ENCODE measurements at places on chromosomes 6 and 20.

GRCh38 chr20:17874271-17875105 lies 94.1 kb downstream of the SNX5 start:
- DNase-seq: no peak

DNA sequence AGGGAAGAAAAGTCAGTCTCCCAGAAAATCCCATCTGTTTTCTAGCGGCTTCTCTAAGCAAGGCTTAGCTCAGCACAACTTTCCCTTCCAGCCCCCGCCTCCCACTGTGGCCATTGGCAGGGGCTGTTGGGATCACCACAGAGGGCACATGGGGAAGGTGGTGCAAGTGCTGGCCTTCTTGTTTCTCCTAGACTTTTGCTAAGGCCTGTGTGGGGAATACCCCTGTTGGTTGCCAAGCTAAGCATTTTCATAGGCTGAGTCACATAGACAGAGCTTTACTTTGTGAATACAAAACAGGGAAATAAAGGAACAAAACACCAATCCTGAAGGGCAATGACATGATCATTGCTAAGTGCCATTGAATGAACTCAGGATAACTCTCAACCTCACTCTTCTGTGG lies 32.4 kb upstream of the TIAM2 start:
- DNase-seq: no peak

DNA sequence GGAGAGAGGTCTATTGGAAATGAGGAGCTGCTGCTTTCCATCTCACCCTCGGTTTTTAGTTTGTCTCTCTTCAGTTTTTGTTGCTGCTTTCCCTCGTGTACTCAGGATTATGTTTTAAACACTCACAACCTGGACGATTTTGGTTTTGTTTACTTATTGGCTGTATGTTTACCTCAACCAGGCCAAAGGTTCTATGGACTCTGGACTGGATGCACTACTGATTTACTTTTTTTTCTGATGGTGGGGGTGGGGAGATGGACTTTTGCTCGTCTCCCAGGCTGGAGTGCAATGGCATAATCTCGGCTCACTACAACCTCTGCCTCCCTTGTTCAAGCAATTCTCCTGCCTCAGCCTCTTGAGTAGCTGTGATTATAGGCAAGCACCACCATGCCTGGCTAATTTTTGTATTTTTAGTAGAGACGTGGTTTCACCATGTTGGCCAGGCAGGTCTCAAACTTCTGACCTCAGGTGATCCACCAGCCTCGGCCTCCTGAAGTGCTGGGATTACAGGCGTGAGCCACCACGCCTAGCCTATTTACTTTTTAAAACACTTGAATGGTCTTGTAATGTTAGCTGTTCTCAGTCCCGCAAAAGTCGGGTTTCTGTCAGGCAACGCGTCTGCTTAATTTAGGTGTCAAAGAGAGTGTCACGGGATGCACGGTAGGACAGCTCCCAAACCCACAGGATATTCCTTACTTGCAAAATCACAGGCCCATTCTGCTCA lies 148.2 kb upstream of the RIPOR2 start:
- peak; percentile 6 for DNase-seq

DNA sequence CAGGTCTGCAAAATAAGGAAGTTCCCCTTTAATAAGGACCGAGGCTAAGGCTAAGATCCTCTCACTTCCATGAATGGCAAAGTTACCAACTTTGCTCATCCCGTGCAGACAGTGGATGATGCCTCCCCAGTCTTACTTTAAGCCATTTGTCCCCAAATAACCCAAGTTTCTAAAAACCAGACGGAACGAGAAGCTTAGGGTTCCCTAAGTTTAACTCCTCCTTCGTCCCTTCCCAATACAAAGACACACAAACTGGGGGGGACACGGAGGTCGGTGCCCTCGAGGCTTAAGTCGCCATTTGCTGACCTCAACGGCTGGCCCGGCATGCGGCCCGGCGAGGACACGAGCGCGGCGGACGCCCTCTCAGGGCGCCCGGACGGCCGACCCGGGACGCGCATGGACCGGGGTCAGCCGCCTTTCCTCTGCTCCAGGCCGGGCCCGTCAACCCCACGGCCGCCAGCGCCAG lies 527 bp downstream of the FBXO30 start:
- peak; percentile 32 for DNase-seq

DNA sequence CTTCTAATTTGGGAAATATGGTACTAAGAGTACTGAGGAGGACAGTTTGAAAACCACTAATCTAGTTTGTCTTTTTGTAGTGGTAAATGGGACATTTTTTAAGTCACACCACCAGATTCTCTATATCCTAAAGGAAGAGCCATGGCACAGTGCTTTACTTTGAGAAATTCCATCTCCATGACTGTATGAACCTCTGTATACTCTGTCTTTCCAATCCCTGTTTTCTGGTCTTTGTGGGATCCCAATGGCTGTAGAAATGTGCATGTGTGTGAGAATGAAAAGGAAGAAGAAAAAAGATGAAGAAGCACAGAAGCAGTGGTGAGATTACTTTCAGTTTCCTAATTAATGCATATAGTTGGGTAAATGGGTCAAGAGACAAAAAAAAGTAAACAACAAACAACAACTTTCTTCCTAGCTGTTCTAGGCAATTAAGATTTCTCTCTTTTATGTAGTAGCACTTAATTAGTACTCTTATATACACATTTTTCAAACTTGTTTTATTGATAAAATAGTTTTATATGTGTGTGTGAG lies 141.2 kb upstream of the HCRTR2 start:
- no peak for DNase-seq

Measured in HuH-7.5 (cell line).